Thoracic aorta (tissue), 2 donors: ENCODE measurements at places on chromosomes 7 and 10. TPM values are rescaled to one million over a fixed set of nuclear protein-coding genes. Genes with fewer than 3 reads are reported as not detected.

AQP1 gene
- 1,262 TPM for total RNA-seq

DNA sequence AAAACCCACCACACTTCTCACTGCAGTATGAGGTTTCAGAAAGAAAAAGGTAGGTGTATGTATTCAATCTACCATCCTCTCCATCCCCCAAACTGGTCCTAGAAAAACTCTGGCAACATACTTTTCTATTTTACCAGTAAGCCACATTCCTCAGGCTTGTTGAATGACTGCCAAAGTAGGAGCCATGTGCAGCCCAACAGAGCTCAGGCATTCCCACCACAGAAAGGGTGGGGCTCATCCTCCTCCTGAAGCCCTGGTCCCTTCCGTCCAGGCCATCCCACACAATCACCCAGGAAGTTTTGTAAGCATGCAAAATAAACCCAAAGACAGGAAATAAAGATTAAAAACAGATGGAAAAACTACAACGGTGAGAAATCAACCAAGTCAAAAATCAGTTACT is 57.2 kb downstream of the MAD1L1 start:
- no peak overlapping the region for H3K4me3 ChIP-seq
- no peak overlapping the region for H3K27ac ChIP-seq
- H3K36me3 ChIP-seq, result no peaks in the 10 kb centered on the region
- no peaks in the 10 kb centered on the region for H3K27me3 ChIP-seq

TMEM273 gene
- total RNA-seq, result 14.8 TPM

- H3K4me1 ChIP-seq, result no peaks in the 10 kb centered on the region
- H3K27me3 ChIP-seq, result no peaks in the 10 kb centered on the region
- H3K4me3 ChIP-seq, result no peak overlapping the region
- no peak overlapping the region for H3K27ac ChIP-seq
These were observed 5.3 kb upstream of the C1GALT1 start for GRCh38 chr7:7177044-7177517.

- DNase-seq, result no peak
- no peaks in the 10 kb centered on the region for H3K27me3 ChIP-seq
- no peak overlapping the region for H3K4me3 ChIP-seq
- no peak overlapping the region for H3K27ac ChIP-seq
- no peaks in the 10 kb centered on the region for H3K36me3 ChIP-seq
These were observed 79.7 kb downstream of the GNAT3 start for GRCh38 chr7:80432166-80432565.

DNA sequence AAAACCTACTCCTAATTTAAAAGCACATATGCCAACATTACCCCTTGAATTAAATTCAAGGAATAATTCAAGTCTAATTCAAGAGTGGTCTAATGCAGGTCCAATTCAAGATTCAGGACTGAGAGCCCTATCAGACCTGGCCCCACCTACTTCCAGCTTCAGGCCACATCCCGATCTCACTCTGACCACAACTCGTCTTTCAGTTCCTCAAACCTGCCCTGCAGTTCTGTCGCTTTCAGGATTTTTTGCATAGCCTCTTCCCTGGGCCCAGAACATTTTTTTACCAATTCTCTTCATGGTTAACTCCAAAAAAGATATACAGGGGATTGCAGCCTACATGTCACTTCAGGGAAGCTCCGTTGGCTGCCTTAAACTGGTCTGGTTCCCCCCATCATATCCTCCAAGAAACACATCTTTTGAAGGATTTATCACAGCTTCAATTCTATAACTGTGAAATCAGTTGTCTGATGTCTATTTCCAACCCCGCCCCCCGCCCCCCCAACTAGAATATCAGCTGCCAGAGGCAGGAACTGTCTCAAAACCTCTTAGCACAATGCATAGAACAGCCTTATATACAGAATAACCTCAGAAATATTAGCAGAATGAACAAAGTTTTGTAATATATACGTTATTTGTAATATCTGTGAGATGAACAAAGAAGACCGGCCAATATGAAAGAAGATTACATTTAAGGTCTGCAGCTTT is 20.8 kb downstream of the CCDC6 start:
- H3K4me1 ChIP-seq, result peaks cover 36% of the 10 kb centered on the region
- no peaks in the 10 kb centered on the region for H3K27me3 ChIP-seq
- H3K36me3 ChIP-seq, result no peaks in the 10 kb centered on the region
- DNase-seq, result no peak

DNA sequence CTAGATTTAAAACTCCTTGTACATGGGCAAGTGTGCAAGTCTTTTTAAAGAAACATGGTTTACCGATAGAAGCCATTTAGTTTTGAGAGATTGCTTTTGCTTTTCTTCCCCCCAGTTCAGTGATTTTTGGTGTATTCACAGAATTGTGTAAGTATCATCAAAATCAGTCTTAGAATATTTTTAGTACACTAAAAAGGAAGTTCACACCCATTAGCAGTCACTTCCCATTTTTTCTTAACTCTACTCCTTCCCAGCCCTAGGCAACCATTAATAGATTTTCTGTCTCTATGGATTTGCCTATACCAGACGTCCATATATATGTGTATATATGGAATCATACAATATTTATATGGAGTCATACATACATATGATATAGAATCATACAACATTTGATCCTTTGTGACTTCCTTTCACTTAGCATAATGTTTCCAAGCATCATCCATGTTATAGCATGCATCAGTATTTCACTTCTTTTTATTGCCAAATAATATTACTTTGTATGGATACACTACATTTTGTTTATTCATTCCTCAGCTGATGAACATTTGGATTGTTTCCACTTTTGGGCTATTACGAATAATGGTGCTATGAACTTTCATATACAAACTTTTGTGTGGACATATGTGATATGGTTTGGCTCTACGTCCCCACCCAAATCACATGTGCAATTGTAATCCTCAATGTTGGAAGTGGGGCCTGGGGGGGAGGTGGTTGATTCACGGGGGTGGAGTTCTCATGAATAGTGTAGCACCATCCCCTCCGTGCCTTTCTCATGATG is 16.5 kb upstream of the ARL4A start:
- H3K27ac ChIP-seq, result no peak overlapping the region
- no peaks in the 10 kb centered on the region for H3K27me3 ChIP-seq
- no peaks in the 10 kb centered on the region for H3K36me3 ChIP-seq
- peaks cover 11% of the 10 kb centered on the region for H3K4me1 ChIP-seq

DNA sequence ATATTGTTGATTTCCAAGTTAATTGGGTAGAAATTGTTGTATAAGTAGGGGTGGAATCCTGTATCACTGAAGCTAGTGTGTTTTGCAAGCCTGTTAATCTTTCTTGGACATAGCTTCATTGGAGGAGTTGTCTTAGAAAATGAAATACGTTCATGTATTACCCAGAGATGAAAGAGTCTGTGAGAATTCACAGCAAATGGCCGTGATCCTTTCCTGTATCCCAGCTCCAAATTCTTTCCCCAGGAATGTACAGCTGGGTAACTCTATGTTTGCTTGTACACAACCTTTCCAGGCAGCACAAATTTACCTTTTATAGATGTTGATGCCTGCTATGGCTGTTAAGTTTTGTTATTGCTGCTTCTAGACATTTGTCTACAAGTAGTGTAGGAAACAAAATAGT is 18.7 kb downstream of the MYPN start:
- H3K36me3 ChIP-seq, result no peaks in the 10 kb centered on the region
- no peaks in the 10 kb centered on the region for H3K4me1 ChIP-seq
- no peak overlapping the region for H3K4me3 ChIP-seq
- no peaks in the 10 kb centered on the region for H3K27me3 ChIP-seq

OR13A1 gene
- total RNA-seq, result 0.85 TPM

DNA sequence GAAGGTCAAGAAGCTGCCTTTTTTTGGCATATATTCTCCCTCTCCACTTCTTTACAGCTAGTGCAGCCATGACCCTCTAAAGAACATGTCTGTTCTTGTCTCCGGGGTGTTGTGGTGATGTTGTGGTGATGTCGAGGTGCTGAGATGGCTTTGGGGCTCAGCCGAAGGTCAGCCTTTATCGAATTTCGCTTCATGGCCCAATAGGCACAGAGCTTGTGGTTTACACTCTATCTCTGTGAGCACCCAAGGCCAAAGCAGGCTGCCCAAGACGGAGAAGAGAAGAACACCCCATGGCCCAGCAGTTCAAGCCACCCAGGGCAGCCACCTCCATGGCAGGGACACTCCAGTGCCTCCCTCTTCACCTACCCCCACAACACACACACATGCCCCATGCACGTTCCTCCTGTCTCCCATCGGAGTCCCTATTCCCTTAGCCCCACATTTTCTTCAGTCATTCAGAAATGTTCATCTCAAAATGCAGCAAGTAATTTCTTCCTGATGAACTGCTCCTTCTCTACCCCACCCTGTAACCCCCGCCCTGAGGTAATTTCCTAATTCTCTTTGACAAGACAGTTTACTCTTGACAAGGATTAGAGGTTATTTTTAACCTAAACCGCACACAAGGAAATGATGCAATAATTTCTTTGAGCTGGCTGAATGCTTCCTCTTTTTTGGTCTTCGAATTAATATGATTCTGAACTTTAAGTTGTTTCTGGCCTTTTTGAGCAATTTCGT is 18.6 kb upstream of the ADRB1 start:
- DNase-seq, result no peak
- no peaks in the 10 kb centered on the region for H3K27me3 ChIP-seq
- H3K4me1 ChIP-seq, result no peaks in the 10 kb centered on the region
- no peaks in the 10 kb centered on the region for H3K36me3 ChIP-seq

TNPO3 gene
- total RNA-seq, result 28.6 TPM

DNA sequence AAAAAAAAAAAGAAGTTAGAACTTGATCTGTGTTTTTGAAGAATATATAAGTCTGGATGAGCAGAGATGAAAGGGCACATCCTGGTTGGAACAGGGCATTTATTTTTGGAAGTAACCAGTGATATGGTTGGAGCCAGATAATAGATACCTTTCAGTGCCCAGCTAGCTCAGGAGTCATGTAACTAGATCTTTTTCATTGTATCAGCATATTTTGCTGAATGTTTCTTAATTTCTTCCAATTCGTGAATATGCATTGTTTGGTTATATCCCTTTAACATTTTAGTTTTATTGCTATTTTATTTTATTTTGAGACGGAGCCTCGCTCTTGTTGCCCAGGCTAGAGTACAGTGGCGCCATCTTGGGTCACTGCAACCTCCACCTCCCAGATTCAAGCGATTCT is 81.8 kb downstream of the LCOR start:
- DNase-seq, result no peak
- peaks cover 18% of the 10 kb centered on the region for H3K4me1 ChIP-seq

DNA sequence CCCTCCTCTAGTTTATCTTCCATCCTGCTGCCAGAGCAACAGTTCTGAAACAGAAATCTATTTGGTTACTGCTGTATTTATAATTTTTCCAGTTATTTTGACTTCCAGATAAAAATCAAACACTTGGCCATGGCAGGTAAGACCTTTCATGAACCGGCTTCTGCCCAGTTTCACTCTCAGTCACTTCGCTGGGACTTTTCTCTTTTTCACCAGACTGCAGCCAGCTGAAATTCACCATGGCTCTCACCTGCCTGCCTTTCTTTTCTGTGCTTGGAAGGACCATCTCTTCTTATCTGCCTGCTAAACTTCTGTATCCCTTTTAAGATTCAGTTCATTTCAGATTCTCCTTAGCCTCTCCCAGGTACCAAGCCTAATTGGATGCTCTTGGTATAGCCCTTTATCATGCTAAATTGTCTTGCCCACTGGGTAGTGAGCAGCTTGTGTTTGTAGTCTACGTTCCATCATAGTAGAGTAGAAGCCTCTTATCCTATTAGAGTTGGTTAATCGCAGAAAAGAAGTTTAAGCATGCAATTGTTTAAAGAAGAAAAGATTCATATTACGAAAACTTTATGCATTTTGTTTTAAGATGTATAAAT is 71.7 kb downstream of the TAF3 start:
- H3K4me3 ChIP-seq, result no peak overlapping the region
- no peak overlapping the region for H3K27ac ChIP-seq
- H3K27me3 ChIP-seq, result no peaks in the 10 kb centered on the region
- H3K4me1 ChIP-seq, result peaks cover 2% of the 10 kb centered on the region

DNA sequence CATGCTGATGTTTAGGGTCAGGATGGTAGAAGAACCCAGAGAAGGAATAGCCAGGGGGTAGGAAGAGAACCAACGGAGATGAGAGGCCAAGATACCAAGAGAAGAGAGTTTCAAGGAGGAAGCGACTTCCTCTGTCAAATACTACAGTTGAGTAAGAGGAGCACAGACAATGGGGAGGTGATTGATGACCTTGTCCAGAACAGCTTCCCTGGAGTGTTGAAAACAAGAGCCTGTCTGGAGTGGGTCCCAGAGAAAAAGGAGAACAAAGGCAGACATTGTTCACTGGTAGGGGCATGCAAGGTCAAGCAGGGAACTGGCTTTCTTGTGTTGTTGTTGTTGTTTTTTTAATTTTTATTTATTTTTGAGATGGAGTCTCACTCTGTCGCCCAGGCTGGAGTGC is 9.6 kb upstream of the TRIM56 start:
- H3K27me3 ChIP-seq, result no peaks in the 10 kb centered on the region
- no peaks in the 10 kb centered on the region for H3K4me1 ChIP-seq
- no peak overlapping the region for H3K4me3 ChIP-seq
- no peak for DNase-seq

DNA sequence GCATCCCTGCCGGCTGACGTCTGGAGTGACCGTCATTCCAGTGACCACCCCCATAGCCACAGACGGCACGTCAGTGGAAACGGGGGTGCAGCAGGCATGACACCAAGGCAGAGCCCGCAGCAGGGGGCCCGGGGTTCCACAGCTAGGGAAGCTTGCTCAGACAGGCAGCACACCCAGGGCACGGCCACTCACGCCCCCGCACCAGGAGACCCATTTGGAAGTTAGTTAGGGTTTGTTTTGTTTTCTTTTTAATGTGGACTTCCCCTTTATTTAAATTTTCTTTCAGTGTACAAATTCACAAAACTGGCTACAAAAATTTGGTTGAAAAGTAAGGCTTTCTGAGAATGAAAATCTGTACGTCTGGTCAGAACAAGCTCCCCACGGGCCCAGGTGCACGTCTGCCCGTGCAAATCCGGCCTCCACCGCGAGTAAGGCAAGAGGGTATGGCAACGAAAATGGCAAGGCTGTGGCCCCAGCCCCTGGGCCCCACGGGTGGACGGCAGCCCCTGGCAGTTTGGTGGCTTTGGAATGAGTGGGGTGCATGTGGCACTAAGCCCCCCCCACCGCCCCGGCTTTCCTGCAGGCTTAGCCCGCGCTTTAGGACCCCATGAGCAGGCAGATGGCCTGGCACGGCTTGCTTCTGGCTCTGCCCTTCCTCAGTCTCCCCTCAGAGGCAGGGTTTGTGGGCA is 124.2 kb downstream of the FAM53B start:
- no peak overlapping the region for H3K4me3 ChIP-seq
- H3K4me1 ChIP-seq, result peaks cover 14% of the 10 kb centered on the region
- no peak for DNase-seq
- no peak overlapping the region for H3K27ac ChIP-seq

GRCh38 chr10:1613511-1613910 is 123.8 kb downstream of the ADARB2 start:
- no peak overlapping the region for H3K27ac ChIP-seq
- no peak for DNase-seq
- H3K4me3 ChIP-seq, result no peak overlapping the region
- no peaks in the 10 kb centered on the region for H3K27me3 ChIP-seq
- H3K36me3 ChIP-seq, result no peaks in the 10 kb centered on the region
- no peaks in the 10 kb centered on the region for H3K4me1 ChIP-seq

GRCh38 chr10:111015181-111015580 is 61.6 kb upstream of the ADRA2A start:
- H3K4me1 ChIP-seq, result no peaks in the 10 kb centered on the region
- peaks cover 4% of the 10 kb centered on the region for H3K36me3 ChIP-seq
- H3K4me3 ChIP-seq, result no peak overlapping the region
- no peak for DNase-seq
- no peak overlapping the region for H3K27ac ChIP-seq
- H3K27me3 ChIP-seq, result no peaks in the 10 kb centered on the region

OR2A42 gene
- total RNA-seq, result 0.49 TPM
